CD8-positive, alpha-beta T cell (primary cell): ENCODE measurements at places on chromosomes 7 and 10. TPM values are rescaled to one million over a fixed set of nuclear protein-coding genes. Genes with fewer than 3 reads are reported as not detected.

DNA sequence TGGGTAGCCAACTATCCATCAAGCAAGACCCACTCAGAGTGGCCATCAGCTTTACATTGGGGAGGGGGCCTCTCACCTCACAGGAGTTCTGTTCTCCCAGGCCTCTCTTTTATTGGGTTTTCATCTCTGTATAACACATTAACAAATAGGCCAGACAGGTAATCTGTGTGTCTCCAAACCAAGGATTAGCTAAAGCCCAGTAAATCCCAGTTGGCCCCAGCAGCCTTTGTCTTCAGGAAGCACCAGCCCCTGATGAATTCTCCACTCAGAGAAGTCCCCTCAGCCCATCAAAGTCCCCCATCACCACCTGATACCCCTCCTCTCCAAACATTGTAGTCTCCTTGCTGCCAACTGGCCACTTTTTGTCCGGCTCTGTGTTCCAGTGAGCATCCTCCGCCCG is 16.9 kb upstream of the SLF2 start:
- DNase-seq = no peak

DNA sequence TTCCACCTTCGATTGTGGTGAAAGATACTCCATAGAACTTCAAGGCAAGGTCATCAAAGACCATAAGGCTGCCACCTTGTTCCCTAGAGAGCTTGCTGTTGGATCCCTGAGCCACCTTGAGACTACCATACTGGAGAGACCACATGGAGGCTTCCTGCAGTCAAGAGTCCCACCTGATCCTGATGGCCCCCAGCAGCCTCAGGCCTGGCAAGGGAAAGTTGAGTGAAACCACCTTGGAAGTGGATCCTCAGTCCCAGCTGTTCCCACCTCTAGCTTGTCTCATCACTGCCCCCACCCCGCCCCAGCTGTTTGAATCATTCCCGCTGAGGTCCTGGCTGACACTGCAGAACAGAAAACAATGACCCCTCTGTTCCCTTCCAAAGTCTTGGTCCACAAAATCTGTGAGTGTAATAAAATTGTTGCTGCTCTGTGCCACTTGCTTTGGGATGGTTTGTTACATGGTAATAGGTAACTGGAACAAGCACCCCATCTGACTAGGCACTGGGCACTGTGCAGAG is 32.0 kb downstream of the PRLHR start:
- DNase-seq = no peak

GRCh38 chr7:100888291-100888987 is 1.1 kb downstream of the UFSP1 start:
- no peak for DNase-seq

DNA sequence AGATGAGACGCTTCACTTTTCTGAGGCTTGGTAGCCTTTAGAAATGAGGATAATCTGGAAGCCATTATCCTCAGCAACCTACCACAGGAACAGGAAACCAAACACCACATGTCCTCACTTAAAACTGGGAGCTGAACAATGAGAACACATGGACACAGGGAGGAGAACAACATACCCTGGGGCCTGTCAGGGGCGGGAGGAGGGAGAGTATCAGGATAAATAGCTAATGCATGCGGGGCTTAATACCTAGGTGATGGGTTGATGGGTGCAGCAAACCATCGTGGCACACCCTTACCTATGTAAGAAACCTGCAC is 48.9 kb downstream of the LRGUK start:
- no peak for DNase-seq

DNA sequence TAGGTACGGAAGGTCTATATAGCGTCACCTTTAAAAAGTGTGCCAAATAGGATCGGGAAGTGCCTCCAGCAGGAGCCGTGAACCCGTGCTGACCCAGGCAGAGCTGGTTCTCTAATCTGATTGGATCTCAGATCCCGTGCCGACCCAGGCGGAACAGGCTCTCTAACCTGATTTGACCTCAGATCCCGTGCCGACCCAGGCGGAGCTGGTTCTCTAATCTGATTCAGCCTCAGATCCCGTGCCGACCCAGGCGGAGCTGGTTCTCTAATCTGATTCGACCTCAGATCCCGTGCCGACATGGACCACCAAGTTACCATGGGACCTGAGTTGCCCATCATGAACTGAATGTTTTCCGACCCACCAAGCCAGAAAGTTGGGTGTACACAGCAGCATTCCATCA is 463.9 kb downstream of the PTPRN2 start:
- no peak for DNase-seq

DNA sequence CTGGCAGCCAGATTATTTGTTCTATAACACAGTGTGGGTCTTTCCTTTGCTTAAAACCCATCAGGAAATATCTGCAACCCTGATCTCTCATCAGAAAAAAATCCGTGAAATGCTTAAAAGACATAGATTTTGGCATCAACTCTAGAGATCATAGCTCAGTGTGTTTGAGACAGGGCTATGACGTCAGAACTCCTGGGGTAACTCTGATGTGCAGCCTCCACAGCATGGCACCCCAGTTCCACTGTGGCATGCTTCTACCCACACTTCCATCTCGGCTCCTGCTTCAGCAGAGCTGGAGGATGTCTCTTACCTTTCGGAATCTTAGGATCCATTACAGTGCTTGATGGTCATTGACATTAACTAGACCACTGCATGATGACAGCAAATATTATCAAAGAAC is 205.7 kb downstream of the LHFPL3 start:
- no peak for DNase-seq

Gene DIP2C
- total RNA-seq = 2.0 TPM

Gene PCLO
- total RNA-seq = not detected

DNA sequence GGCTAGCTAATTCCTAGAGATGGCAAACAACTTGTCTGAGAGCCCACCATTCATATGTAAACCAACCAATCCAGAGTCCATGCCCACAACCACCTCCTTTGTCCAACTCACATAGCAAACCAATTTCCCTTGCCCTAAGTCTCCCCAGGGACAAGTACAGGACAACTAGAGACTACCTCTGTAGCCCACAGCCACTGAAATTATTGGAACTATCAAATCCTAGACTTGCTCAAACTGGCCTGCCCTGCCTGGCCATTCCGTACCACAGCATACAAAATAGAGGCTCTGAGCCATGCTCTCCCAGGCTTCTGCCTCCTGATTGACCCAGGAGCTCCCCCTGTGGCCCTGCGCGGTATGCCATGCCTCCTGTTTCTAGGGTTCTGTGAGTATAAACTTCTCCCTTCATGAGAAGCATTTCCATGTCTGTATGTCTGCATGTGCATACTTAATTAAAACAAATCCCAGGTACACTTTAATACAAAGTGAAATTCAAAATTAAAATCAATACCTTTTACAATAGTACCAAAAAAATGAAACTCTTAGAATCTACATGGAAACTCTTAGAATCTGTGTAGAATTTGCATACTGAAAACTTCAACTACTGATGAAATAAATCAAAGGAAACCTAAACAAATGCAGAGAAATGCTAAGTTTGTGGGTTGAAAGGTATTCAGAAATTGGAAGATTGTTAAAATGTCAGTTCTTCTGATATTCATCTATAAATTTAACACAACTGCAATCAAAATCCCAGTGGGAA is 4.0 kb upstream of the HECW1 start:
- no peak for DNase-seq

GRCh38 chr7:2837496-2837895 is 6.6 kb downstream of the GNA12 start:
- DNase-seq = no peak

Gene LEP
- total RNA-seq = not detected

- DNase-seq = no peak
Observed at GRCh38 chr7:109322833-109323232, 753.2 kb downstream of the DNAJB9 start.

GRCh38 chr10:60099998-60100747 is 193.8 kb upstream of the CCDC6 start:
- DNase-seq = no peak

Gene PPP1R9A
- total RNA-seq = 0.08 TPM
